ENCODE measurements at places on chromosomes 3 and 15.

GRCh38 chr3:127536830-127537812 is 53.4 kb downstream of the TPRA1 start:
- DNase-seq: no peak

GRCh38 chr3:152298393-152299248 is 29.9 kb downstream of the MBNL1 start:
- peak; percentile 82 for DNase-seq

DNA sequence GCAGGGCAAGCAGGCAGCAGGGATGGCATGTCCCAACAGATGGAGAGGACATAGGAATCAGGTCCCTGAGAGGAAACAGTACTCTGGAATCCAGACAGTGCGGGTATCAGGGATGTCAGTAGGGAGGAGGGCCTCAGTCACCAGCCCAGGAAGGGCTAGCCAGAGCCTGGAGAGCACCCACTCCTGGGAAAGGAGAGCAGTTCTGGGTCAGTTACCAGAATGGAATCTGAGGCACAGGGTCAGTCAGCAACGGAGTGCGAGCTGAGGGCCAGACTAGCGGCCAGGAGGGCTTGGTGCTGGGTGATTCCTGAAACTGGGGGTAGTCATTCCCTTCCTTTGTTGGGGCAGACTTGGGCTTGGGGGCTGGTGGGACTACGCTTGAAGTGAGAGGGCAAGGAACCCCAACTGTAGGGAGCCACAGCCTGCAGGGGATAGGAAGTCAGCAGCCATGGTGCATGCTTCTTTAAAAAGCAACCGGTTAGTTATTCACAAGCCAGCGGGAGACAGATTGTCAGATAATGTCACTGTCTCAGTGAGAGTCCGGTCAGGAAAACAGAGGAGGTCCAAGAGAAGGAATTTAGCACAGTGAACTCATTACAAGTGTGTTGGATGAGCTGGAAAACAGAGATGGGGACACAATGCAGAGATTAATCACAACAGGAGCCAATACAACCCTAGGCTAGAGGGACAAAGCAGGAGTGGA is 27.9 kb downstream of the PLA1A start:
- no peak for DNase-seq

DNA sequence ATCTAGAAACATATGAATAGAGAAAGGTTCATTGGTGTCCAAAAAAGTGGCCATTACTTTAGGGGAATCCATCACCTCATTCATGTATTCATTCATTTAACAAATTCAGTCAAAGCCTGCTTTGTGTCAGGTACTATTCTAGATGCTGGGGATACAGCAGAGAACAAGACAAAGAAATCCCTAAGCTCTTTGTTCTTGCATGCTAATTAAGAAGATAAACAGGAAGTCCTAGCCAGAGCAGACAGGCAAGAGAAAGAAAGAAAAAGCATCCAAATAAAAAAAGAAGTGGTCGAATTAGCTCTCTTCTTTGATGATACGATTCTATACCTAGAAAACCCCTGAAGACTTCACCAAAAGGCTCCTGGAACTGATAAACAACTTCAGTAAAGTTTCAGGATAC is 12.4 kb upstream of the ZMAT3 start:
- no peak for DNase-seq

- no peak for DNase-seq
These were observed 85.8 kb upstream of the ARHGEF3 start for GRCh38 chr3:56887402-56888025.

- peak; percentile 30 for DNase-seq
These were observed 38.8 kb downstream of the KLHL25 start for GRCh38 chr15:85755942-85756341.

DNA sequence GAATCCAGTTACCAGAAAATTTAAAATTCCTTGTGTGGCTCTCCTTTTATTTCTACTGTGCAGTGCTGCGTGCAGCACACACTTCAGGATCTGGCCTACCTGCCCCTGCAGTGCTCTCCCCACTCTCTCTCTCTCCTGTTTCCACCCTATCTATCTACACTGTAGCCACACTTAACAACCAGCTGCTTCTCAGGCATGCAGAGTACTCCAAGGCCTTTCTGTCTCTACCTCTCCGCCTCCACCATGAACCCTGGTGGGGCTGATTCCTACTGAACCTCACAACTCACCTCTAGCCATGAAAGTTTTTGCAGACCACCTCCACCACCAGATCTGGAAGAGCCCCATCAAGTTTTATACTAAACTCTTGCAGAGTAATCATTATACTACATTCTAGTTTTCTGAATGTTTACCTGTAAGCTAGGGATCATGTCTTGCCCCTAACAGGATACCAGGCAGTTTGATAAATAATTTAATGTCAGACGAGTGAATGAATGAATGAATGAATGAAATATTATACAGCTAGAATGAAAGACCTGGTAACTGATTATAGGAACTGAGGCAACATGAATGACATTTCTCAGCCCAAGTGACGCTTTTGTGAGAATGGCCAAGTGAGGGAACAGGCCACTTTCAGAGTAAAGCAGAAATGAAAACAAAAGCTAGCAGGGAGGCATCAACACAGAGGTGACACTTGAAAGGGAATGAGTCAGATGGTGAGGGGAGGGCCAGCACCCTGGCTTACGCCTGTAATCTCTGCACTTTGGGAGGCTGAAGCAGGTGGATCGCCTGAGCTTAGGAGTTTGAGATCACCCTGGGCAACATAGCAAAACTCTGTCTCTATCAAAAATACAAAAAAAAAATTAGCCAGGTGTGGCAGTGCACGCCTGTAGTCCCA is 363.5 kb downstream of the FOXP1 start:
- DNase-seq: no peak

DNA sequence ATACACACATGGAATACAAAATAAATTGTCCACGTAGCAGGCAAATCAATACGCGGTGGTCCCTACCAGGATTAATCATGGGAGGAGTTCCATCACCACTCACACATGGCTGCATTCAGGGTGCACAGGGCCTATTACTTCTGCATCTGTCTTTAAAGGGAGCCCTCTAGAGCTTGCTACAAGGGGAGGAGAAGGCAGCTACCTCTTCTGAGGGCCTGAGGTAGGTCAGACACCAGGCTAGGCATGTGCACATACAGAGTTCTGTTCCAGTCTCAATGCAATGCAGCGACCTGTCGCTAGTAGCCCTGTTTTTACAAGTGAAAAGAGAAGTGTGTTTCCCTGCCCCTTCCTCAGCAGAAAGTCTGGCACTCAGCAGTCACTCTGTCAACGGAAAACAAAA is 102.7 kb downstream of the ROBO2 start:
- no peak for DNase-seq

DNA sequence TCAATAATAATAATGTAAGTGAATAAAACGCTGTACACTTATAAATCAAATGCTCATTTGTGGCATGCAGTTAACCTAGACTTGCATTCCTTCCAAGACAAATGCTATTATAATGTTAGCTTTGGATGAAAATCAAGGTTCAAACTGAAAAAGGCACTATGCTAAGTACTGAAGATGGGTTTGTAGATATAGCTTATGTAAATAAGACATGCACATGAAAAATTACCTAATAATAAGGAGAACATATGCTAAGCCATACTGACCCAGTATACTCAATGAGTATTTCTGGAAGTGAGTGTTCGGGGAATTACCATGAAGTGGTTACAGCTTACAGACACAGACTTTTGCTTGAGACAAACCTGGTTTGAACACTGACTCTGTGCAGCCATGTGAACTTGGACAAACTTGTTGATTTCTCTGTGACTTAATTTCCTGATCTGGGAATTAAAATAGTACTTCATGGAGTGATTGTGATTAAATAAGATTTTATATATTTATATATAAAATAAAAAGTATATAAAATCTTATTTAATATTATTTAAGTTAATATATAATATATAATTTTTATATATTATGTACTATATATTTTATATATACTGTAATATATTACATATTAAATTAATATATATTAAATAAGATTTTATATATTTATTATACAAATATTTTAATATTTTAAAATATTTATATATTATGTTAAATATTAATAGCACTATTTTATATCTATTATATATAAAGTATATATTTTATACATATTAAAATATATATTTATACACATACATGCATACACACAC is 159.2 kb downstream of the ZPLD1 start:
- DNase-seq: no peak

GRCh38 chr3:193049935-193050334 is 132.3 kb upstream of the MB21D2 start:
- no peak for DNase-seq

- no peak for DNase-seq
These were observed 36.8 kb downstream of the HGD start for GRCh38 chr3:120645083-120645845.

DNA sequence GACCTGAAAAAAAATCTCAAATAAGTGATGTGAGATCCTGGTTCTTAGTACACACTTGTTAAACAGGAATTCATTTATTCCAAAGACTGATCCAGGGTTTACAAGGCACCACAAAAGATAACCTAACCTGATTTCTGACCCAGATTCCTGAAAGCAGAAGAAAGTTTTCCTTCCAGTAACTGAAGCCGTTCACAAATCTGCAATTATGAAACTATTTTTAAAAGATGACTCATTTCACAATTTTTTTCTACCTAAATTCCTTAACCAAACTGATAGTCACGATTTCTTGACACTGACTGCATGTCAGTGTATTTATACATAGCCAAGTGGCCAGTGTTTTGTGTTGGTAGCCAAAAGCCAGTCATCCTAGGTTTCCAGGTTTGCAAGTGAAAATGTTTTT is 17.1 kb downstream of the SLC9A9 start:
- no peak for DNase-seq

GRCh38 chr3:102084006-102084405 is 234.7 kb downstream of the NFKBIZ start:
- DNase-seq: no peak

- peak; percentile 71 for DNase-seq
These were observed 36.5 kb upstream of the CPB1 start for GRCh38 chr3:148790851-148791735.

GRCh38 chr15:90188914-90189748 is 12.0 kb upstream of the SEMA4B start:
- no peak for DNase-seq

DNA sequence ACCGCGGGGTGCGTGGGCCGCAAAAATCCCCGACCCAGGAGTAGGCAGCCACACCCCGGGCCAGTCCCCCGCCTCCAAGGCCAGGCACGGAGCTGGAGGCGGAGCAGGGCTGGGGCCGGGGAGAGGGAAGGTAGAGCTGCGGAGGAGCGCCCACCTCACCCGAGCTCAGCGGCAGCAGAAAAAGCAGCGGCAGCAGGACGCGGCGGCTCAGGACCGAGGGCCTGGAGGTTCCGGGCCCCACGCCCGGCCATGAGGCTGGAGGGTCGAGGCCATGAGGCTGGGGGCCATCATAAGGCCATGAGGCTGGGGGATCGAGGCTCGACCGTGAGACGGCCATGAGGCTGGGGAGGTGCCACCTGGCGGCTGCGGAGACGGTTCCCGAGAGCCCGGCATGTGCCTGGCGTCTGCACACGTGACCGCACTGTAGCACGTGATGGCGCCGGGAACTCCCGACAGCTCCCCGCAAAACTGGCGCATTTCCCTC is 32.9 kb upstream of the PRSS50 start:
- DNase-seq: no peak

GRCh38 chr3:41041462-41041861 is 157.8 kb upstream of the CTNNB1 start:
- DNase-seq: no peak

DNA sequence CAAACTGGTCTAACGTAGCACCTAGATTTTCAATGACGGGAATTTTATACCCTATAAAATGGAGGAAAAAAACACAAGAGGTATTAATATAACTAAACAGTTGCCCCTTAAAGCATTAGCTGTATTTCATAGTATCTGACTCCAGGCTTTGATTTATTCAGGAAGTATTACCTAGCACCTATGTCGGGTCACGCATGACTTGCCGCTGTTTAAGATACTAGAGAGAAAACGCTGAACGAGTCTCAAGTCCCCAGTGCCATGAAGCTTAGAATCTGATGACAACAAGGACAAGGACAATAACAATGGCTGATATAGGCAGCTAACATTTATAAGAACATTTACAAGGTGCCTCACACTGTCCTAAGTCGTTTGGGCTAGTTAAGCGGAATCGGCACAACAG is 1.9 kb downstream of the SNRPA1 start:
- no peak for DNase-seq

DNA sequence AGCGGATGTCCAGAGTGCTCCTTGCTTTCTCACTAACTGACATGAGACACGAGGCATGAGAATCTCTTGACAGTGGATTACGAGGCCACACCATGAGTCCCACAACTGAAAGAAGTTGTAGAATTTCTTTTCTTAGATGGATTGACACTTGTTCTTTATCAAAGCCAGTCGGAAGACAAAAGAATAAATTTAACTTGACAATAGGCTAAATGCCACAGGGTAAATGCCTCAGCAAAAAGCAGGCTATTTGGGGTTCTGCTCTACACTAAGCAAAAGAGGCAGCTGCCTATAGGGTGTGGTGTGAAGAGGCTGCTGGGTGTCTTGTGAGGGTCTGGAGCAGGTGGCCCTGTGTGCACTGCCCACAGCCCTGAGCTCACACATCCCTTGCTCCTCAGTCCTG is 135.1 kb upstream of the SEMA6D start:
- DNase-seq: no peak

DNA sequence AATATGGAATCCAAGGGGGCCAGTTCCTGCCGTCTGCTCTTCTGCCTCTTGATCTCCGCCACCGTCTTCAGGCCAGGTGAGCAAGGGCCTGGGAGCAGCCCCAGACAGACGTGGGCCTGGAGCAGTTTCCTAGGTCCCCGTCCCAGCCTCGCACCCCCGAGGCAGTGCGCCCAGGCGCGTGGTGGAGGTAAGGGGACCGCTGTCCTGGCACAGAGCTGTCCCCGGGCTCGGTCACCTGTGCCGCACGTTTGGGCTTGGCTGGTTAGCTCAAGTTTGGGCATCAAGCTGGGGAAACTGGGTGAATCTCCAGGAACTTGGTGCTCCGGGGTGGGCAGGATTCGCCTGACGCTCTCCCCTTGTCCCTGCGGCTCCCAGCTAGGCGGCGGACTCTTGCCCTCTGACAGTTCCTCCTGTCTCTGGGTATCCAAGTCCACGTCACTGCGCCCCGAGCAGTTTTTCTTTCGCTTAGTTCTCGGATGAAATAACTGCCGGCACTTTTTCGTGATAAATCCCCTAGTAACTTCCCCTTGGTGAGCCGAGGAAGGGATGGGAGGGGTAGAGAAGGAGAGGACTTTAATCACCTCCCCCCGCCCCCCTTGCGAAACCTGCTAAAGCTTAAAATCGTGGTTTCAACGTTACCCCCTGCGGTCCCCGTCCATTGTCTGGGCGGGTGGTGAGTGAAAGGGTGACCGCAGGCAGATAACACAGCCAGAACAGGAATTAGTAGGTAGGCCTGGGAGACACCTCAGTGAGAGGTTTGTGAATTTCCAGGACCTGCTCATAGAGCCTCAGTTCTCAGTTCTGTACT is 901 bp downstream of the ALCAM start:
- DNase-seq: peak; percentile 61

GRCh38 chr15:98519767-98520550 is 128.4 kb upstream of the IGF1R start:
- no peak for DNase-seq

- peak; percentile 35 for DNase-seq
These were observed 46.6 kb upstream of the ATP2B2 start for GRCh38 chr3:10551821-10552630.
